CD4-positive, alpha-beta T cell treated with Interleukin-15 for 4 hours (primary cell): ENCODE measurements at places on chromosomes 12 and 14.
A peak's percentile ranks its signal among the peaks of the same experiment; 100 is the strongest.

DNA sequence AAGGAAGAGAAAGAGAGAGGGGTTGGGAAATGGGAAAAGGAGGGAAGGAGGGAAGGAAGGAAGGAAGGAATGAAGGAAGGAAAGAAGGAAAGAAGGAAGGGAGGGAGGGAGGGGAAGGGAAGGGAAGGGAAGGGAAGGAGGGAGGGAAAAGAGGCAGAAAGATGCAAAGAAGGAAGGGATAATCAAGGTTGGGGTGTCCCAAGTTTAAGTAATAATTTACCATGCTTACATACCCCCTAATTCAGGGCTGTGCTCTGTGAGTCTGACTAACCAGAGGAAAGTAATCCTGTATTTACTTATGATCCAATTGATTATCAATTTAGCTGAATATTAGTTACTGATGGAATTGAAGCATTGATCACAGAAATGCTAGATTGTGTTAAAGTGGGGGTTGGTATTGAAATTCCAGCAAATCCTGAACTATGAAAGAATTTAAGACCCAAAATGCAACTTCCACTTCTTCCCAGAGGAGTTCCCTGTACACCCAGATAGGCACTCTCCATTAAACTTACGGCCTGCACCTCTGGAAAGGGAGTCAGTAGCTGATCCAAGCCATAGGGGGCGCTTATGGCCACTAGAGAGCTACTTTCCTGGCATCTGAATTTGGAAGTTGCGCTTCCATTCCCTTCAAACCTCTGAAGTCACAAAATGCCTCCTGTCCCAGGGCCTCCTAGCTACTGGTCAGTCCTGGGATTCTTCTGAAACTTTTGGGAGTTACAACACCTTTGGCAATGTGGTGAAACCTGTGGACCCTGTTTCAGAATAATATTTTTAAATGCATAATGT, 162.7 kb upstream of the PWP1 start:
- DNase-seq: no peak

- DNase-seq: no peak
These were observed 148.3 kb downstream of the TGFB3 start for GRCh38 chr14:75833326-75834020.

- DNase-seq: no peak
These were observed 454.2 kb downstream of the AEBP2 start for GRCh38 chr12:19893514-19893913.

- no peak for DNase-seq
These were observed 22.7 kb upstream of the IFNG-AS1 start for GRCh38 chr12:67966560-67966959.

GRCh38 chr14:74035556-74035955, 16.4 kb downstream of the BBOF1 start:
- no peak for DNase-seq

DNA sequence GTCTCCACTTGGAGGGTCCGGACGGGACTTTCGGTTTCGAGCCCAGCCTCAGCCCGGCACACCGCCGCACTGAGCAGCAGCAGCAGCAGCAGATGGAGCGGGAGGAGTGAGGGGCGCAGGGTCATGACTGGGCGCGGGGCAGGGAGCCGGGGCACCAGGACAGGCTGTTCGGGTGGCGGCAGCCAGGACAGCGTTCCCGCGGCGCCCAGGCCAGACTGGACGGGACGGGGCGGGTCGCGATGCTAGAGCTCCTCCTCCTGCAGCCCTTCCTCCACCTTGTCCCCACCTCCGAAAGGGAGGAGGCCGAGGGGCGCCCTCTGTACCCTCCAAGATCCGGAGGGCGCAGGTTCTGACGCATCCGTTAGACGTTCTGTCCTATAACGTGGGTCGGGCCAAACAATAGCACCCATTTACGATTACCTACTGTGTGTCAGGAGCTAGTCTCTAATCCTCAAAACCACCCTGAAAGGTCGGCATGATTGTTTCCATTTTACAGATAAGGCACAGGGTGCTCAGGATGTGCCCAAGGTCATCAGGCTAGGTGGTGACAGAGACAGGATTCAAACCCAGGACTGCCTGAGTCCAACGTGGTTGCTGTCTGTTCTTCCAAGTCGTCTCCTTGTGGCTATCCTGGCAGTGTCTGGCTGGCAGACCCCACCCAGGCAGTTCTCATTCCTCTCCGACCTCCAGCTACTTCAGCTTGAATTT, at the start of gene FKBP11:
TSS of gene FKBP11 (minus strand) at position 189 of the 708 bp plus-strand sequence. CDS start at position 125, 64 bp downstream.
- peak; percentile 73 for DNase-seq

DNA sequence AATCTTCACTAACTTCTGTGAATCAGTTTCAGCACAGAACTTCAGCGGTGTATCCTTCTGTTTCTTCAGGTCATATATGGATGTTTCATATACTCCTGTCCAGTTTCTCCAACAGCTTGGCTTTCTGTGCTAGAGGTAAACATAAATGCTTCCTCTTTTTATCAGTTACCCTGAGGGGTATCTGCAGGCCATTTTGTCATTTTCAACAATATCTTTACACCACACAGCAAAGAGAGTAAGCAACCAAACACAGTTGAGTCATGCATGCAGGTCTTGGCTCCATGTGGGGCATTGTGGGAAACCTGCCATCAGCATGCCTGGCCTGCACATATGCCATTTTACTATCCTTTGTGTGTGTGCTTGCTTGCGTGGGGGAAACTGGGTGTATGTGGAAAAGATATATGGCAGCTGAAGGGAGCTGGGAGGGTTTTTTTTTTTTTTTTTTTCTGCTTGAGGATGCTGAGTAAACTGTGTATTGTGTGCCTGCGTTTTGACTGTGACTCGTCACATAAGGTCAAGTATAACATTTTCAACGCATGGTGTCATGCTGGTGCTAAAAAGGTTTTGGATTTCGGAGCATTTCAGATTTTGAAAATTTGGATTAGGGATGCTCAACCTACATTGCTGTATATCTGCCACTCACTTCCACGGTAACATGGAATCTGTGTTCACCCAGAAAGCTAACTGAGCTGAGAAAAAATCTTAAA, 56.1 kb upstream of the YARS2 start:
- DNase-seq: no peak
